ENCODE measurements at places on chromosomes 2 and 18.

GRCh38 chr2:107634172-107634571 is 192.5 kb upstream of the RGPD4 start:
- no peak for DNase-seq

DNA sequence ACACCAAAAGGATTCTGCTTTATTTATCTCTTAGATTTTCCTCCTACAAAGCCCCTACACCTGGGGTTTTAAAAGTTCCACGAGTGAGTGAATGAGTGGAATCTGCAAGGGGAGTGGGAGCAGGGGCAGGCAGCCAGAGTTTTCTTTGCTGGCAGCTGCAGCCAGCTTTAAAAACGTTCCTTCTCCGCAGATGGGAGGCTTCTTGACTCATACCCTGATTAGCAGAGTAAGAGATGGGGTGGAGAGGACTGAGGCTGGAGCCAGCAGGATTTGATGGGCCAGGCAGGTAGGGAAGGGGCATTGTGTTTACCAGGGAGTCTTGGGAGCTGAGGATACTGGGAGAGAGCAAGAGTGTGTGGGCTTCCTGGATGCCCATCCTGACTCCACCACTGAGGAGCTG is 99.6 kb upstream of the TNP1 start:
- DNase-seq, result no peak

GRCh38 chr2:165586019-165586418 is 116.5 kb downstream of the CSRNP3 start:
- no peak for DNase-seq

GRCh38 chr2:86229221-86229620 is 30.0 kb downstream of the MRPL35 start:
- DNase-seq, result no peak

DNA sequence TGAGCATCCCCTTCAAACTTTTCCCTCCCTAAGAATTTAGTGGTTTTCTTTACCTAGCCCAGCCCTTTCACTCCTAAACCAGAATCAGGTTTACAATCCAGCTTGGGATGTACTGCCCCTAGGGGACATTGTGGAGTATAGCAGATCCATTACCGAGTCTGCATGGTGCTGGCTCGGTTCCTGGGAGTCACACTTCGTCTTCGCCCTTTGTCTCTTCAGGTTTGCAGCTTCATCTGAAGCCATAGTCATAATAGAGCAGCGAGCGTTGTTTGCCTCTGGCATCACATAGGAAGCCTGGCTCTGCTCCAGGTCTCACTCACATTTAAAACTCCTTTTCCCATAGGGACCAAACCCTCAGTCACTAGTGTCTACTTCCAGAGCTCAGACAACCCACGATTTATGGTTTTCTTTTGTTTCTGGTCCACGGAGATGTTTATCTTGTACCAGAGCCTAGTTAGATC is 16.8 kb upstream of the LYPD6 start:
- DNase-seq, result peak; percentile 43

GRCh38 chr2:23658466-23658942 is 268.4 kb downstream of the ATAD2B start:
- DNase-seq, result no peak

- no peak for DNase-seq
These were observed 351.5 kb downstream of the ARHGAP15 start for GRCh38 chr2:143480601-143481236.

GRCh38 chr18:9876212-9876866 is 9.4 kb upstream of the TXNDC2 start:
- DNase-seq, result no peak

DNA sequence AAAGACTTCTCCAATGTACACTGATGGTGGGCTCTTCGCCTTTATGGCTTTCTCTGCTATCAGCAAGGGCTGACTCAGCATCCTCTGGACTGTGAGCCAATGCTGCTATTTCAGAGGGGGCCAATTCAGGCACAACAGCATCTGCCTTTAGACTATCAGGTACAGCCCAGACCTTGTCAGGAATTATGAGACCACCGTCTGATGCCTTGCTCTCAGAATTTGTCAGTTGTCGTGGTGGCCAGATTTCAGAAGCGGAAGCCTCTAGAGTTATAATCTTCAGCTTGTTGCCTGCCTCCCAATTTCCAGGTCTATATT is 92.7 kb downstream of the ALPK2 start:
- DNase-seq, result no peak

DNA sequence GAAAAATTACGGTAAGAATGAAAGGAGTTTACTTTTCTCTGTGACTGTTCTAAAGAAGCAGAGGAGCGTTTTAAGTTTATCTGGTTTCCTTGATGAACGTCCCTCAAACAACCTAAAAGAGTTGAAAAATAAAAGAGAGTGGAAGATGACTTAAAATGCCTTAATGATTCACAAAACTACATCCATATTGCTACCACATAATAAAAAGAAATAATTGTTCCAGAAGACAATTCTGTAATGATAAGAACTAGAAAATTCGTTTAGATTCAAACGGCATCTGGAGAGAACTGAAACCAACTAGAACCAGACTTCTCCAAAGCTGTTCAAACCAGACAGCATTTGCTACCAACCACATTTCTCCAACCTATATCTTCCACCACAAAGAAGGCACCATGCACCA is 68.1 kb downstream of the TEKT4 start:
- DNase-seq, result no peak

DNA sequence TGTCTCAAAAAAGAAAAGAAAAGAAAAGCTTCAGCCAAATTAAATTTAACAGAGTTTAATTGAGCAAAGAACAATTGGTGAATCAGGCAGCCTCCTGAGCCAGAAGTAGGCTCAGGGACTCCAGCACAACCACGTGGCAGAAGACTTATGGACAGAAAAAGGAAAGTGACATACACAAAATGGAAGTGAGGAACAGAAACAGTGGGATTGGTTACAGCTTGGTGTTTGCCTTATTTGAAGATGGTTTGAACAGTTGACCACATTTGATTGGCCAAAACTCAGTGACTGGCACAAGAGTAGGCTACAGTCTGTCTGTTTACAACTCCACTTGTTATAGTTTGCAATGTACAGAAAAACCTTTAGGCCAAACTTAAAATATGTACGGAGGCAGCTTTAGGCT is 83.1 kb downstream of the SOCS6 start:
- DNase-seq, result no peak

DNA sequence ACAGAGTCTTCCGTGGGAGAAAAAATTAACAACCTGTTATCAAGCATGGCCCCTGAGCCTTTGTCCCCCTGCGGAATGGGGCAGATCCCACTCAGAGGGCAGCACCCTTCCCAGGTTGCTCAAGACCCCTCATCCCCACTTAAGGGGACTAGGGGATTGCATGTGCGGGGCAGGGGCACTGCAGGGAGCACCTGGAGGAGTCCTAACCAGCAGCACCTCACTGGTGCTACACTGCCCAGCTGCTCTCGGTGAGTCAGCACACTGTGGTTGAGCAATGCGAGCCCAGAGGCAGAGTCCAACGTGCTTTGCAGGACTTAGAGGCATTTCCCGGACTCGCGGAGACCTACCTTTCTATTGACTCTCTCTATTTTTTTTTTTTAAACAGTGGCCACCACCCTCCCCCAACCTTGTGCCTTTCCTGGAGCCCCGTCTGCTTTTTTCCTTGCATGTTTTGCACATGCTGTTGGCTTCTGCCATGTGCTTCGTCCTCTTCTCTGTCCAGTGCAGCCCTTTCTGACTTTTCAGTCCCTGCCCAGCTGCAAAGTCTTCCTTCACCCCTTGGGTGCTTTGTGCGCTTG is 74.0 kb downstream of the IL1R2 start:
- no peak for DNase-seq

GRCh38 chr2:28063492-28063962 is 173.0 kb downstream of the BABAM2 start:
- DNase-seq, result no peak

- no peak for DNase-seq
These were observed 147.0 kb upstream of the ID2 start for GRCh38 chr2:8534729-8535468.

- no peak for DNase-seq
These were observed 366.6 kb downstream of the FSIP2 start for GRCh38 chr2:186105016-186105724.

- DNase-seq, result peak; percentile 58
These were observed 1.4 kb downstream of the TGIF1 start for GRCh38 chr18:3451183-3451988.

DNA sequence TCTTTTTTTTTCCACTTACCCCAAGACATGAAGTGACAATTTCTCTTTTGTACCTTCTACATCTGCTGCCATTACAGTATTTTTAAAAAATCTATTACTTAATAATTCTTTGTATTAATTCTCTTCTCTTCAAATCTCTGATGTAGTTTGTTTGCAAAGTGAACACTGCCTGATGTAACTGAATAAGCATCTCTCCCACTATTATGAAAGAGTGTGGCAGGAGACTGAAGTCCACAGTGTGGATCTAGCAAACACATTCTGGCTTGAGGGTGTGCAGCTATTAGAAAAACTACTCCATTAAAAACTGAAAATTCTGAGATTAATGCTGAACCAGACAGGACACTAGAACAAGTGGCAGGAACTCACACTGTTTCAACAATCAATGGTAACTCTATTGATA is 5.0 kb upstream of the SERPINB8 start:
- DNase-seq, result no peak

- DNase-seq, result no peak
These were observed 101.3 kb downstream of the CELF4 start for GRCh38 chr18:37464257-37464656.

DNA sequence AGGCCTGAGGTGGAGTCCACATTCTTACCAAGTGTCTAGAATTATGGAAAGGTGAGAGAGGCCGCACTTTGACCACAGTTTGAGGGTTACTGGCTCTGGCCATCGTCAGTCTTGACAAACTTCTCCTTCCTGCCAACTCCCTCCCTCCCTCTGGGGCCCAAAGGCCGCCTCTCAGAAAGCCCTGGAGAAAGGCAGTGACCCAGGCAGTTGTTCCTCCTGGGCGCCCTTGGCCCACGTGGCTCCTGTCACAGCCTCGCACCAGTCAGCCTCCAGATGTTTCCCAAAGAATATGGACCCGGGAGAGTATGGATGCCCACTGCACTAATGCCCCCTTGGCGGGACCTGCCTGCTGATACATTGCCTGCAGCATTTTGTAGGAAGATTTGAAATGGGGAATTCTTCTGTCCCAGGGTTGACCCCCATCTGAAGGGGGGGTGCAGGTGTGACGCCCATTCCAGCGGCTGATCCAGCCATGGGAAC is 61.7 kb downstream of the ASB1 start:
- DNase-seq, result no peak

- DNase-seq, result no peak
These were observed 16.0 kb downstream of the CD28 start for GRCh38 chr2:203722411-203722810.

- DNase-seq, result no peak
These were observed 10.0 kb downstream of the PROC start for GRCh38 chr2:127428057-127428814.

DNA sequence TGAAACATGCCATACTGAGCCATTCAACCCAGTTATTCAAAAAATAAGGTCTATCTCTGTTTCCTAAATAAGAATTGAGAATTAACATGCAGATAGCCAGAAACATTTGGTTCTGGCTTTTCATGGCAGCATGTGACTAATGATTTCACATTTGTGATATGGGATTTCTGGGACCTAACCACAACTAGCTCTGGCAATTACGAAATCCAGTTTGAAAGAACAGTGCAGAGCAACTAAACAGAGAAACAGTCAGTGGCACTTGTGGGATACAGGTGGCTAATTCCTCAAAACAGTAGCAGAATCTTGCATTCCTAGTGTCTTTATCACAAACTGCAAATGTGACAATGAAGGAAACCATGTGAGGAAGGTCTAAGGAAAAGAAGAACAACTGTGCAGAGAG is 637.8 kb upstream of the CHAC2 start:
- DNase-seq, result no peak

DNA sequence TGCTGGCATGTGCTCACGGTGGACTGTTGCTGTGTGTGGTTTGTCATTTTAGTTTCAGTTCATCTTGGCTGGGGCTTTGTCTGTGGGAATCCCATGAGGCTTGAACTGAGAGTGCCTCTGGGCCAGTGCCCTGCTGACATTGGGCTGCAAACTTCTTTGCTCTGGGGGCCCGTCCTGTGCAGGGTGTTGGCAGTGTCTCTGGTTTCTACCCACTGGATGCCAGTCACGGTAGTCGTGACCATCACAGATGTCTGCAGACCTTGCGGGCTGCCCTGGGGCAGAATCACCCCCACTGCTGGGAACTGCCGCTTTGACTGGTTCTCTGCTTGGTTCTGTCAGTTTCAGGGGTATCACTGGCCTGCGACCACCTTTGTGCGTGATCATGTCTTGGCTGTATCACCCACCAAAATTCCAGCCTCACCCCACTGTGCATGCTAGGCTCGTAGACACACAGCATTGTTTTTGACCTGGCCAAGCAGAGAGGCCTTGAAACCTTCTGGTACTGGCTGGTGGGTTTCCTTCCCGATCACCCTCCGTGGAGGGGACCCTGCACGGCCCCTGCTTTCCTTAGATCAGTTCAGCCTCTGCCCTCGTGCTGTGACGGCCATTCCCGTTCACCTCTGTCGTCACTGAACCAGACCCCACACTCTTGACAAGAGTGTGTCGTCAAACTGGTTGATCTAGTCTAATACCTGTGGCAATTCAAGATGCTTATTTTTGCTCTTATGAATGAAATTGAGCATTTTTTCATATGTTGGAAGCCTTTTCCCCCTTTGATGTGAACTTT is 57.6 kb downstream of the KCNG2 start:
- DNase-seq, result no peak

DNA sequence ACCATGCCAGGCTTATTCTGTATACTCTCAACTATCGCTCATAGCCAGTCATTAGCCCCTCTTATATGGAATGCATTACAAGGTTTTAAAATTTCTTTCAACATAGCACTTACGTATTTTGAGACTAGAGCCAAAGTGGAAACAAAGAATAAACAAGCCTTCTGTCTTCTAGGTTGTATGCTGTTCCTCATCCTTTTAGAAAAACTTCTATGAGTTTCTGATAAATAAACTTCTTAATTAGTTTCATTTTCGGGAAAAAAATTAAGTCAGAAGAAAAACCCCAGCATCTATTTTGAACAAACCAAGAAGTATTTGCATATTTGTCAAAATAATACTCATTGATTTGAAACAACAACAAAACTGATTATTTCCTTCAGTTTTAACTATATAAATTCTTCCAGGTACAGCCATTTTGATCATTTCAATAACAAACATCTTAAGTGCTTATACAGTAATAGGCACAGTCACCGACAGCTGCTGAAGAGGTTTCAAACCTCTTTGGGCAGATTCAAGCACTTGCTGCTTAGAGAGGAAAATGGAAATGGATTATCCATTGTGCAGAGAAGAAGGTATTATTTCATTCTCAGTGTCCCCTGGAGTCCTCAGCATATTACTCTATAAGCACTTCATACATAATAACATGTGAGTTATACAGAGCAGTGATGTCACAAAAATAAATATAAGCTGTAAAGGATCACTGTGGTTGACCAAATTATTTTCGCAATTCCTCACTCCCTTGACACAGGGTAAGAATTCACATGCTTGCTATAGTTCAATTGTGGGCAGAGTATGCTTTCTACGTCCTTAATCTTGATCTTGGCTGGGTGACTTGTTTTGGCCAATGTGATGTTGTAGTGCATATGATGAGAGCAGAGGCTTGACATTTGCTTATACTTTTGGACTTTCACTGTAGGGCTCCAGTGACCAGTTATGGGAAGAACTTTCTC is 833.8 kb downstream of the TRIB2 start:
- no peak for DNase-seq

GRCh38 chr2:105397025-105397722 is 1.7 kb downstream of the FHL2 start:
- no peak for DNase-seq

GRCh38 chr2:230865766-230866755 is 1.3 kb downstream of the ITM2C start:
- DNase-seq, result peak; percentile 73

- DNase-seq, result no peak
These were observed 77.2 kb downstream of the TSN start for GRCh38 chr2:121832412-121833357.

Data from 8988T (cell line).